ENCODE measurements at places on chromosomes 3 and 15.

- no peak for DNase-seq
Observed at GRCh38 chr3:5084224-5084623, 37.9 kb upstream of the ARL8B start.

DNA sequence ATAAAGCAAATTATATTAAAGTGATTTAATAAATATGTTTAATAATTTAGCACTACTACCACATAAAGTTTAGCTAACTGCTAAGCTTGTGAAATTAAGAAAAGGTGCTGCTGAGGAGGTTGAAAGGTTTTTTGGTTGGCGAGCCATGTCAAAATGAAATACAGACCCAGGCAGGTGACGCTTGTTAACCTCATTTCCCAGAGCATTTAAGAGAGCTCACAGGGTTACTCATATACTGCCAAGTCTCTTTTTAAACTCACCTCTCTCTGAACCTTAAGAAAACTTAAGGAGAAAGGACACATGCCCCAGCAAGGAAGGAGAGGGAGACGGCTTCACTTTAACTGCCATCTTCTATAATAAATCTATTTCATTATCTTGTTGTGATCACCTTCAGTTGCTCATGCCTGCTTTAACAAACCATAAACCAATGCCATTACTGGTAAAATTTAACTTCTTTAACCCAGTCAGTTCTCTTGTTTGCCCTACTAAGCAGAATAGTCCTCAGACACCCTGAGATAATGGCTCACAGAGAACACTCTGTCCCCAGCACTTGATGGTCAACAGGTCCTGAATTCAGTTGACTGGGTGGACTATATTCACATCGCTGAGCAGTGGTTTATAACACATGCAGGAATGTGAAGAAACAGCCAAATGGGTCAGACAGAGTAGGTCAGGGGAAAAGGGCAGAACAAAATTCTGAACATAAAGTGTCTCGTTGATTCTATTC lies 540.1 kb downstream of the UNC13C start:
- DNase-seq = no peak

GRCh38 chr3:190076136-190076535 lies 44.6 kb downstream of the P3H2 start:
- no peak for DNase-seq

GRCh38 chr3:193040836-193041672 lies 123.4 kb upstream of the MB21D2 start:
- DNase-seq = peak; percentile 38

DNA sequence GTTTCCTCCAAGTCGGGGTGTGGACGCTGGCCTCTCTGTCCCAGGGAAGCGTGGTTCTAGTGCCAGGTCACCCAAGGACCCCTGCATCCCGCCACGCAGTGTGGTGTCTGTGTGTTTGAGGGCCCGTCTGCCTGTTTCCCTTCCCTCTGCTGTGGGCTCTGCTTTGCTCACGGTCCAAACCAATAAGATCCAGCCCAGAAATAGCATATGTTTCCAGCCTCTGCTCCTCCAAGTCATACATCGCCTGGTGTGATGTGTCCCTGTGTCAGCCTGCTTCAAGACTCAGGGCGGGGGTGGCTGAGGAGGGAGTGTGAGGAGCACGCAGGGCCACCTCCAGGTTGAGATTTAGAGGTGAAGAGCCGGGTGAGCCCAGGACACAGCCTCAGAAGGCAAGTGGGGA lies 21.9 kb upstream of the RPL29 start:
- no peak for DNase-seq

DNA sequence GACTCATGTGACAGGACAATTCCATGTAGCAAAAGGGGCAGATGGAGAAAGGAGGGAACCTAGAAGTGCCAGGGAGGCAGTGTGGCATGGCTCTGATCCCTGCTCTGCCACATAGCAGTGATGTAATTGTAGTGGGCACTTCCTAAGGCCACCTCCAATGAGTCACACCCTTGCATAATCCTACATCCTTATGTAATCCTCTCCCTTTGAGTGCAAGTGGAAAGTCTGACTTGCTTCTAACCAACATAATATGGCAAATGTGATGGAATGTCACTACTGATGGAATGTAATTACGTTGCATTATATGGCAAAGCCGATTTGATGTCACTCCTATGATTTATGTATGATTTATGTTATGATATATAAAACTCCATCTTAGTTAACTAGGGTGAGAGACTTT lies 72.9 kb upstream of the ATP2C1 start:
- no peak for DNase-seq

- no peak for DNase-seq
Observed at GRCh38 chr3:149507491-149508324, 33.2 kb downstream of the TM4SF4 start.

DNA sequence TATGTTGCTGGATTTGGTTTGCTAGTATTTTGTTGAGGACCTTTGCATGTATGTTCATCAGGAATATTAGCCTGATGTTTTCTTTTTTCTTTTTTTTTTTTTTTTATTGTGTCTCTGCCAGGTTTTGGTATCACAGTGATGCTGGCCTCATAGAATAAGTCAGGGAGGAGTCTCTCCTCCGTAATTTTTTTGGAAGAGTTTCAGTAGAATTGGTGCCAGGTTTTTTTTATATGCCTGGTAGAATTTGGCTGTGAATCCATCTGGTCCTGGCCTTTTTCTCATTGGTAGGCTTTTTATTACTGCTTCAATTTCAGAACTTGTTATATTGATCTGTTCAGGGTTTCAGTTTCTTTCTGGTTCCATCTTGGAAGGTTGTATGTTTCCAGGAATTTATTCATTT lies 165.8 kb downstream of the VPS8 start:
- DNase-seq = no peak
